ENCODE measurements at places on chromosomes 5 and 9.

GRCh38 chr9:1522219-1522767 lies 472.1 kb downstream of the DMRT2 start:
- no peak for DNase-seq

- no peak for DNase-seq
Measured at GRCh38 chr5:65359981-65360380, 121.7 kb downstream of the ADAMTS6 start.

- no peak for DNase-seq
Measured at GRCh38 chr9:85027870-85028269, 358.3 kb downstream of the NTRK2 start.

GRCh38 chr9:33676746-33677505 lies 118.4 kb upstream of the PRSS3 start:
- DNase-seq = no peak

GRCh38 chr5:109329333-109330237 lies 80.2 kb downstream of the PJA2 start:
- DNase-seq = no peak

DNA sequence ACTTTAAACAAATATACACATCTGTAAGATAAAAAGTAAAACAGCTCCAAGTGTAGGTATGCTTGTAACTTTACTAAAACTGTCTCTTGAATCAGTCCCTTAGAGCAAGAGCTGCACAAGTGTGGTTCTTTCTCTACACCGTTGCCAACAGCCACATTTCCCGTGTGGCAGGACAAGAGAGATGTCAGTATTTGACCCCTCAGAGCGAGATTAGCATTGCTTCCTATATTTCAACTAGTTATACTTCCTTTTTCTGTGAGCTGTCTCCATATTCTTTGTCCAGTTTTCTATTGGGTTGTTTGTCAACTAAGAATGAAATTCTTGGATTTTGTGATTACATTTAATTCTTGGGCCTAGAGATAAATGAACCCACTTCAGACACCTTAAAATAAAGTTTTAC lies 8.0 kb downstream of the PLIN2 start:
- DNase-seq = no peak

DNA sequence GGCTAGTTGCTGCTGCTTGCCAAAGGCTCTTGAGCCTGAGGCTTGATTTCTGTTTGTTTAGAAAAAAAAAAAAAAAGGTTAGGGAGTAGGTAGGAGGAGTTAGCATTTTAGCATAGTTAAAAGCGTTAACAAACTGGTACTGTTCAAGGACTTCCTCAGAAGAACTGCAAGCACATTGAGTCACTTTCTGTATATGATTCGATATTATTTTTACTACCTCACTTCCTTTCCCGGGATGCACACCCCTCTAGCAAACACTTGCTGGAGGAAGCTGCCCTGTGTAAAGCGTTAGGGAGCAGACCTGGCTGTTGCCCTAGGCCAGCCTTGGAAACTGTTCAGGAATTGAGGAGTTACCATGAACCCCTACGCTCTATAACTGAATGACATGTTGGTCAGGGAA lies 15.7 kb upstream of the CEP120 start:
- DNase-seq = no peak

DNA sequence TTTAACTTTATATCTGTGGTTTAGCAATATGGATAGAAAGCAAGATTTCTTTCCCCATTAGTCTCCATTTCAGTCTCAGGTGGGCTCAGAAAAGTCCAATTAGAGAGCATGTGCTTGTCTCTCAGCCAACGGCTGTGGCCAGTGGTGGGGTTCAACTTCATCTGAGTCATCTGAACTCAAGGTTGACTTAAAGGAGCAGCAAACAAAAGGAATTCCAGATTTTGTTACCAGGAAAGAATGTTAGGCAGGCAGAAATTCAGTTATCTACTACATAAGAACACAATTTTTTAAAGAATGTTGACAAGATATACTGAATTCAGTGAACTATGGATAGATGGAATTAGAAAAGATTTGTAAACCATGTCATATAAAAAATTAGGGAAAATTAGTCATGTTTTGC lies 784.1 kb downstream of the MAT2B start:
- no peak for DNase-seq

DNA sequence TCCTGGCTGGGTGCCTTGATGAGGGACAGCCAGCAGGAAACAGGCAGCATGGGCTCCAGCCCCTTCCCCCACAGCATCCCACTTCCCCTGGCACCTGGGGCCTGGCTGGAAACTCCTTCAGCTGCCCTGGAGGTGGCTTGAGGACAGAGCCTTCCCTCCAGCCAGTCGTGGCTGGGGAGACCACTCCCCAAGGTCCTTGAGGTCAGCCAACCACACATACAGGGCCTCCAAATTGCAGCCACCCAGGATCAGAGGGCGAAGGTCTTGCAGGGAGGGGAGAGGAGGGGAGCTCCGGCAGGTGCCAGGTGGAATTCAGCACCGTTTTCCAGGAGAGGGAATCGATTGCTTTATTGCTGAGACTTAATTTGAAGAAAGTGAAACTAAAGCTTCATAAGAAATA lies 280.4 kb downstream of the PBX3 start:
- DNase-seq = no peak

- no peak for DNase-seq
Measured at GRCh38 chr5:159444441-159445082, 114.3 kb upstream of the IL12B start.

GRCh38 chr9:137423514-137424291 lies 510 bp downstream of the NOXA1 start:
- DNase-seq = no peak

- no peak for DNase-seq
Measured at GRCh38 chr5:1111241-1111726, 579 bp downstream of the SLC12A7 start.

DNA sequence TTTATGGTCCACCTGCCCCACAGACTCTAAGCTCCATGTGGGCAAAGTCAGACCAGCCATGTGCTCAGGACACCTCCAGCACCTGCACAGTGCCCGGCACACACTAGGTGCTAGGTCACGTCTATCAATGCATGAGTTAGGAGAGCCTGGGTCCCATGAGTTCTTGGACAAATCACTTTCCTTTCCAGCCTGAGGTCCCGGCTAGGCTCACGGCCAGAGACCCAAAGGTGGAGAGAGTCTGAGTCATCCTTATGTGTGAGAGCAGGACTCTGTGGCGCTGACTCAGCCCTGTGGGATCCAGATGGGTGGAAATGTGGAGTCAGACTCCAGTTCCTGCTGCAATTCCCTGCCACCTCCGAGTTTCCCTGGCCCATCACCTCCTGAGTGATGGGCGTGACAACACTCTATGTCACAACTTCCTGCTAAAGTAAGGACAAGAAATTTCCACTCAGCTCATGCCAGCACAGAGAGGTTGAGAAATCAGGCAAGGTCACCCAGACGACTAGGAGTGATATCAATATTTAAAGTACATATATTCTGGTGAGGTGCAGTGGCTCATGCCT lies 2.5 kb upstream of the ST6GALNAC4 start:
- no peak for DNase-seq

GRCh38 chr9:96026655-96027213 lies 151.2 kb downstream of the ERCC6L2 start:
- no peak for DNase-seq

- DNase-seq = no peak
Measured at GRCh38 chr5:16930496-16930895, 5.6 kb downstream of the MYO10 start.

DNA sequence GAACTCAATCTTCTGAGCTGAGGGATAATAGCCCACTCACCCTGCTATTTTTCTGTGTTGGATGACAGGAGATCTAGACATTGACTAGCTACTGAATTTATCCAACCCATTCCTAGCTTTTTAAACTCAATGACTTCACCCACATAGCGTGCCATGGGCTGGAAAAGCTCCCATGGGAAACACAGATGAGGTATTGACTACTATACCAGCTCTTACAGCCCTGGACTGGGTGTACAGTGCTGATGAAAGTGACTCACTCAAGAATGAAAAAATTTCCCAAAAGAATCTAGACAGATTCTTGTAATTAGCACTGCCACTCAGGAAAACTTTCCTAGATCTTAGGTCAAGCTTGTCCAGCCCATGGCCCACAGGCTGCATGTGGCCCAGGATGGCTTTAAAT lies 72.7 kb upstream of the NREP start:
- DNase-seq = no peak

GRCh38 chr5:14281746-14282181 lies 138.6 kb downstream of the TRIO start:
- DNase-seq = no peak

- no peak for DNase-seq
Measured at GRCh38 chr9:128245421-128246151, 30.2 kb downstream of the GOLGA2 start.

DNA sequence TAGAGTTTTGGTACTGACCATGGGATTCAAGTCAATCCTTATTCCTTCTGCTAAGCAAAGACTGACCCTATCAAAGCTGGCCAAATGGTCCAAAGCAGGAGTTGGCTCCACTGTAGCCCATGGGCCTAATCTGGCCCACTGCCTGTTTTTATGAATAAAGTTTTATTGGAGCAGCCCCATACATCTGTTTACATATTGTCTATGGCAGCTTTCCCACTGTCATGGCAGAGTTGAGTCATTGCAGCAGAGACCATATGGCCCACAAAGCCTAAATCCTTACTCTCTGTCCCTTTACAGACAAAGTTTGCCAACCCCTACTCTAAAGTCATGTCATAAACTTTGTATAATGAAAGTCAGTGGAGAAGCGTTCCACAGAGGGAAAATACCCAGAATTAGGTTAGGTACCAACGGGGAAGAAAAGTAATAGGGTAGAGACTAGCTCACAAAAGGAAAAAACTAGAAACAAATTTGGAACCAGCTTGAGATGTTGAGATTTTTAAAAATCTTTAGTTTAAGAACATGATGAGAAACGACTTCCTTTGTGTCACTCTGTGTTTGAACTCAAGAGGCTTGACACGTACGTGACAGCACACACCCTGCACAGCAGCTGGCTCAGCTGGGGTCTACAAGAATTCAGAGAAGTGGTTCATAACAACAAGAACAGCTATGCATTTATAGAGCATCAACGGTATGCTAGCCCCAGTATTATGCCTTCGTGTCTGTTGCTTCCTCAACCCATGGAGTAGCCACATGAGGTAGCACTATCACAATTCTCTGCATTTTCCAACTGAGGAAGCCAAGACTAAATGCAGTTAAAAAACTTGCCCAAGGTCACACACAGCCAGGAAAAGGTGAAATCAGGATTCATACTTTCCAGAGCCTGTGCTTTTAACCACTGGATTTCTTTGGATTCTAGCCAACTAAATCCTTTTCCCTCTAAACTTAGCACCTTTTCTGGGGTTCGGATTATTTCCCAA lies 198.9 kb upstream of the WWC1 start:
- DNase-seq = no peak

DNA sequence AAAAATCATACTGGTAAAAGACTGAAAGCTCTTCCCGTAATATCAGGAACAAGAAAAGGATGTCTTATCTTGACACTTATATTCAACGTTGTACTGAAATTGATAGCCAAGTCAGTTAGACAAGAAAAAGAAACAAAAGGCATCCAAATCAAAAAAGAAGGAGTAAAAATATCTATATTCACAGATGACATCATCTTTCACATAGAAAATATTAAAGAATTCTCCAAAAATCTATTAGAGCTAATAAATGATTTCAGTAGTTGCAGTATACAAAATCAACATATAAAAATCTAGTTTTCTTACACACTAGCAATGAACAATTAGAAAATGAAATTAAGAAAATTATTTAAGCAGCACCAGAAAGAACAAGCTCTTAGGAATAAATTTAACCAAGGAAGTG lies 24.3 kb downstream of the SPDL1 start:
- no peak for DNase-seq

- DNase-seq = no peak
Measured at GRCh38 chr9:33161589-33162132, 5.5 kb downstream of the B4GALT1 start.

DNA sequence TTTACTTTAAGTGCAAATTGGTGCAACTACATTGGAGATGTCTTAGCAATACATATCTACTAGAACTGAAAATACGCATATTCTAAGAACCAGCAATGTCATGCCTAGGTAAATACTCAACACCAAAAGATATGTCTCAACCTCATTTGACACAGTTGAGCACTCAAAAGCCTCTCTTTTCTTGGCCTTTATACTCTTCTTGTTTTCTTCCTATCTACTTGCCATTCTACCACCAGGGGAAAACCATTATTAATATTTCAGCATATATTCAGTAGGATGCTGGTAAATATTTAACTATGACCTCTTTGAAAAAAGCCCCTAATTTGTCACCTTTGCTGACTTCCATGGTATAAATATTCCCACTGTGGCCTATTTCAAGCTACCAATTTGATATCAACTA lies 443.8 kb downstream of the LRRC70 start:
- DNase-seq = no peak

DNA sequence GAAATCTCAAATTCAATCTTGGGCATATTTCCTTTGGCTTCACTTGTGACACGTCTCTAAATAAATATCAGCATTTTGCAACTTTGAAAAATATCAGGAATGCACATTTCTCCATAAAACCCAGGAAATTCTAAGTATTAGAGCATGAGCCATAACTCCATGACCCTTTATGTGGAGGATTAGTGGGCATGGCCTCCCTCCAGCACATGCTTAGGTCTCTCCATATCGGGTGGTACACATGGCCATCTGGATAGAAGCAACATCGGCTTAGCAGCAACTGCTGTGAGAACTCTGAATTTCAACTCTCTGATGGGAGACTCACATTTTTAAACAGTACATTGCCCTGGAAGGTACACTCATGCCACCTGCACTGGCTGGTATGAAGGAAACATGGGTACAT lies 73.7 kb upstream of the EGFLAM start:
- DNase-seq = no peak

GRCh38 chr5:176855598-176855997 lies 43.5 kb downstream of the HK3 start:
- no peak for DNase-seq

DNA sequence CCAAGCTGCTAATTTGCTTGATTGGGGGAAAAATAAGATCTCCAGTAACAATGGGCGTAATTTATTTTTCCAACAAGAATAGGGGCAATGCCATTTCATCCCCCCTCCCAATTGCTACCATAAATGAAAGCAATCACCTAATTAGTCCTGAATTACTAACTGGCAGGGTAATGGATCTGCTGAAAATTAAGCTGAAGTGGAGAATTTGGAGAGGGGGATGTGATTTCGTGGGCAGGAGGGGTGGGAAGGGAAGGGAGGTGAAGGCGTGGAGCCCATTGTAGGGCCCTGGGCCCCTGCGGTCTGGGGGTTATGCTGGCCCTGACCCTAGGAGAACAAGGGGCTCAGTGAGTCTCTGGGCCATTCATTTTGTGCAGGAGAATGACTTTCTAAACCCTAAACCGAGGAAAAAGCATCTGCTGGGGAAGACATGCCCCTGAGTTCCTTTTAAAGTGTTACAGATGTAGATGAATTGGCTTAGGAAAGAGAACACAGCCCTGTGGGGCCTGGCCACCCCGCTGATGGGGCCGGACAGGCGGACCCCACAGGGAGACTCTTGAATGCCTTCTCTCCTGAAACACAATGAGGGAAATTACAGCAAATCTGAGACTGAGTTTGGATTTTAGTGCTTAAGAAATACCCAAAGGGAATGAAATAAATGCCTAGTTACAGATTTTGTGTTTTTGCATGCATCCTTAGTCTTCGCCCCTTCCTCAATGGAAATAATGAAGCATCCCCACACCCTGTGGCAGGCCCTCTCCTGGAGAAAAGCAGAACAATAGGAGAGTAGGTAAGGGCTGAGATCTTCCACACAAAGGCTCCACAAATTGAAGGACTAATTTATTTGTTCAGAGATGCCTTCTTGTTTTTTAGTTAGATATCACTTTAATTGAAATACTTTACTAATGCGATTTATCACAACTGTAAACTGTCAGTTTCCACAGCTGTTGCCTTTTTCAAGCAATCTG lies 143.2 kb downstream of the PSAT1 start:
- DNase-seq = no peak

All from SIG-M5 (cell line).